Mammary epithelial cell (primary cell): ENCODE measurements at places on chromosomes 4 and X.

DNA sequence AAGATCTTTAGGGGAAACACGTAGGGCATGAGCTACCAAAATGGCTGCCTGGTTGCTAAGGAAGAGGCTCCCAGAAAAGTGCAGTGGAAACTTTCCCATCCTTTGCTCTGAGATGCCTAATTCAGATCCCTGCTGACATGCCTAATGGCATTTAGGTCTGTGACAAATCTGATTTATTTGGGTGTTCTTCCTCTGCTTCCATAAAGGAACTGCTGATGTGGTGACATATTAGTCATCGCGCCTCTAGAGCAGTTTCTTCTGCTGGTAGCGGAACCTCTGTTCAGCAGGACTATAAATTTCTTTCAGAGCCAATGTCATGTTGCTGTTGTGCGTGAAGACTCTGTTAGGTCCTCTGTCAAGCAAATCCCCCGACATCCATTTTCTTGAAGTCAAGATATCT, 310.0 kb downstream of the PDHA2 start:
- DNase-seq = no peak

DNA sequence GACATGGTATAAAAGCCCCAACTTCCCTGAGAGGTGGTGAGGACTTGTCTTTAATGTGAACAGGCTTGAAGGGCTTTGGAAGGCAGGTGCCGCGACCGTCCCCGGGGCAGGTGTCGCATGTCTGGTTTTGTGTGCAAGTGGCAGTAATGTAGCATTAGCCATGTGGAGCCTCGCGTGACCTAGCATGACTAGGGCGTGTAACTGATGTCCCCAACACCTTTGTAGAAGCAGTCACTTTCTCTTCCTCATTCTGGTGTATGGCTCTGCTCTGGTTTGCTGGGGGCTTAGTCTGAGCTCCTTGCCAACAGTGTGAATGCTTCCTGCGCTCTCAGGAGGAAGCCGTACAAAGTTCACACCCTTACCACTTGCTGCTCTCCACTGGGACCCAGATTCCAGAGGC, 145.7 kb downstream of the AMMECR1 start:
- no peak for DNase-seq

DNA sequence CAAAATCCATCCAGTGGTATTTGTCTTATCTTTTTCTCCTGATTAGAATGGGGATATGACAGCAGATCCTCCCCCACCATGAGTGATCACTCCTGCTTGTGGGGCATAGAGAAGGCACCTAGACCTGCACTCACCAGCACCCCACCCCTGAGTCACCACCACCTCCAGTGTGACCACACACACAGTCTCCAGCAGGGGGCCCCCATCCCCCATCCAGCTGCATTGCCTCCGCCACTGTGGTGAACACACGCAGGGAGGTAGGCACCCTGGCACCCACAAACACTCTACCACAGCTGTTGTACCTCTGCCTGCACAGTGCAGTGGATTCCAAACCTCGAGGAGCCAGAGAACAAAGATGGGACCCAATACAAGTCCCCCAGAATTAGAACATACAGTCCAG, 9.0 kb upstream of the MAGEA8 start:
- peak; percentile 18 for DNase-seq

DNA sequence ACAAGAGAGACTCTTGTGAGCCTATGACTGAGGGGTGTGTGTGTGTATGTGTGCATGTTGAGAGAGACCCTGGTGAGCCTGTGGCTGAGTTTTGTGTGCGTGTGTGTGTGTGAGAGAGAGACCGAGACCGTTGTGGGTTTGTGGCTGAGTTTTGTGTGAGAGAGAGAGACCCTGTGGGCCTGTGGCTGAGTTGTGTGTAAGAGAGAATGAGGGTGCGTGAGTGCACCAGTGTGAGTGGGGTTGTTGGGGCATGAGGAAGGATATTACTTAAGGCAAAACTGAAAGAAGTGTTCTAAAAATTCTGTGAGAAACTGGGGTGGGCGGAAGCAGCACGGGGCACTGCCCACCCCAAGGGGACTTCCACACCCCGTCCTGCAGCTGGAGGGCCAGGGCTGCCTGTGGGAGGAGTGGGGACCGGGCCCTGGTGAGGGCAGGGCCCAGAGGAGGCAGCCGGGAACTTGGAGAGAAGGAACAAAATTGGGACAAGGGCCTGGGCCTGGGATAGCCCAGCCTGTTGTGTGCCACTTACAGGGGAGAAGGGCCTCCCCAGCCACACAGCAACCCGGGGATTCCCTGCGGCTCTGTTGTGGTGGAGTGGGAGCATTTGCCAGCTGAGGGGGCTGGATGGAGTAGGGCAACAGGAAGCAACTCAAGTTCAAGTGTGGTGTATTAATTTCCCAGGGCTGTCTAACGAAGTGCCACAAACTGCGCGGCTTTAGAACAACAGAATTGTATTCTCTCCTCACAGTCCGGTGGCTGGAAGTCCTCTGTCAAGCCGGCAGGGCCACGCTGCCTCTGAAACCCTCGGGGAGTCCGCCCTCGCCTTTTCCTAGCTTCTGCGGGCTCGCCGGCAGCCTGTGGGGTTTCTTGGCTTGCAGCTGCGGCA, 22.1 kb downstream of the TMEM131L start:
- peak; percentile 69 for DNase-seq

DNA sequence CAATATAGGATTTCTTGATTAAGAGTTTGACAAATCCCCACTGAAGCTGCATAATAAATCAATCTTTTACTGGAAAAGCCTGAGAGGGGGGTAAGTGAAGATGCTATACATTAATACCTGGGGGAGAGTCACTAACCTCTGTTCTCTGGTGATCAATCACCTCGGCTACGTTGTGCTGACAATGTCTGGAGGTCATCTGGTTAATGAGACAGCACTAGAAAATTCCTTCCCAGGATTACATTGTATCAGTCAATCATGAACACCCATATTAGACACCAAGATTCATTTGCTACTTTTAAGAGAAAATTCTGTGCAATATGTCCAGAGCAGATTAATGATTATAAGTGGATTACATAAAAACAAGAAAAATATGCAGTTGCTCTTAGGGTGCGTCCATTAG, 408.3 kb downstream of the PDHA2 start:
- no peak for DNase-seq

GRCh38 chr4:2251795-2252529, 9.9 kb downstream of the MXD4 start:
- no peak for DNase-seq

DNA sequence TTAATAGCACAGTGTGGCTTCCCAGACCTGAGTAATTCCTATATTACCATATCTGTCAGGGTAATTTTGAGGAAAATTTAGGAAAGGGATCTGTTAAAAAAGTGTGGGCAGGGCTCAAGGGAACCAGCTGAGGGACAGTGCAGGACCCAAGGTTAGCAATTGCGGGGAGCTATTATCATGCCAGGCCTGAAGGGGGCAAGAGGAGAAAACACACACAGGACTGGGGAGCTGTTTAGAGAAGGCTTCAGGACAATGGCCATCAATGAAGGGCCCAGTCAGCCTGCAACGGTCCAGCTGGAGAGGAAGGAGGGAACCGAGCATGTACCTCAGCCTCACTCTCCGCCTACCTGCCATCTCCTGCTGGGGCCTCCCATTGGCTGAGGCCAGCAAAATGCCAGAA, 19.0 kb upstream of the NHS start:
- DNase-seq = no peak

- DNase-seq = no peak
Observed at GRCh38 chr4:162707962-162708361, 458.7 kb downstream of the NAF1 start.

- DNase-seq = no peak
Observed at GRCh38 chr4:70187216-70187615, 8.3 kb upstream of the ODAM start.

DNA sequence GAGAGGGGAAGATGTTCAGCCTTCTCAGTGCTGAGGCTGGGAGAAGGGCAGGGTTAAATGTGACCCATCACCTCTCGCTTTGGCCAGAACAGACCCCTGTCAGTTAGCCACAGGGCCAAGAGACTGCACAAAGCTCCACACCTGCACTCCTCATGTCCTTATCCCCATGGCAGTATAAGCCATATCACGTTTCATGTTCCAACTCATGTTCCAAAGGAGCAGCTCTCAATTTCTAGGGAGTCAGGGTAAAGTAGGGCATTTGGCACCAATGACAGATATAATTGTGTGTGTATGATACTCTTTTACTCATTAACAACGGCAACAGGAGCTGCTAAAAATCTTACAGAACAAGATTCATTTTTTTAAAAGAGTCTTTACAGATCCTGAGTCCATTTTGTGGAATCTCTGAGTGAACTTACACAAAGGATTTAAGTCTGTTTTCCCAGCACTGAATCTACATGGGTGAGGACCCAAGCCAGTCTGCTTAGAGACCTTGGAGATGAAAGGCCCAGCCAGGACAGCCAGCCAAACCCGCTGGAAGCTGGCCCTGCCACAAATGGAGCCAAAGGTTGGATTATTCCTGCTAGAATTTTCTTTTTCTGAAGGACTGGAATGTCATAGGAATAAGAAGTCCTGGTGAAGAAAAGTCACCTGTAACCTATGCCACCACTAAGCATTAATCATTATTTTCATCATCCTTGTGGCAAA, 129.1 kb upstream of the SMAD1 start:
- DNase-seq = no peak

GRCh38 chrX:107734646-107735045, 40.9 kb downstream of the TSC22D3 start:
- DNase-seq = no peak

DNA sequence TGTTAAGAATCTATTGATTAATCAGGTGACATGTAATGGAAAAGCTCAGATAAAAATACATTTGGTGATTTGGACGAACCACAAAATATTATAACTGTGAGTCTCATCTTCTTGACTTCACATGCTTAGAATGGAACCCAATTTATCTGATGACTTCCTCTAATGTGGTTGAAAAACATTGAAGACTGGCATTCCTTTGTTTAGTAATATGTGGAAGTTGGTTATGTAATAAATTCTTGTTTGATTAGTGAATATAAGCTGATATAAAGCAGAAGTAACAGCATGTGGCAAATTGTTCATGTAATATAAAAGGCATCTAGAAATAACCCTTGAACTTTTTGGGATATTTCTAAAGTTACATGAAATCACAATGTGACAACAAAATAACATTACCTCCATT, 9.7 kb downstream of the GIMD1 start:
- peak; percentile 57 for DNase-seq

- DNase-seq = no peak
Observed at GRCh38 chr4:141912831-141913230, 276.4 kb downstream of the IL15 start.

- no peak for DNase-seq
Observed at GRCh38 chrX:6557690-6558089, 22.8 kb upstream of the VCX3A start.

DNA sequence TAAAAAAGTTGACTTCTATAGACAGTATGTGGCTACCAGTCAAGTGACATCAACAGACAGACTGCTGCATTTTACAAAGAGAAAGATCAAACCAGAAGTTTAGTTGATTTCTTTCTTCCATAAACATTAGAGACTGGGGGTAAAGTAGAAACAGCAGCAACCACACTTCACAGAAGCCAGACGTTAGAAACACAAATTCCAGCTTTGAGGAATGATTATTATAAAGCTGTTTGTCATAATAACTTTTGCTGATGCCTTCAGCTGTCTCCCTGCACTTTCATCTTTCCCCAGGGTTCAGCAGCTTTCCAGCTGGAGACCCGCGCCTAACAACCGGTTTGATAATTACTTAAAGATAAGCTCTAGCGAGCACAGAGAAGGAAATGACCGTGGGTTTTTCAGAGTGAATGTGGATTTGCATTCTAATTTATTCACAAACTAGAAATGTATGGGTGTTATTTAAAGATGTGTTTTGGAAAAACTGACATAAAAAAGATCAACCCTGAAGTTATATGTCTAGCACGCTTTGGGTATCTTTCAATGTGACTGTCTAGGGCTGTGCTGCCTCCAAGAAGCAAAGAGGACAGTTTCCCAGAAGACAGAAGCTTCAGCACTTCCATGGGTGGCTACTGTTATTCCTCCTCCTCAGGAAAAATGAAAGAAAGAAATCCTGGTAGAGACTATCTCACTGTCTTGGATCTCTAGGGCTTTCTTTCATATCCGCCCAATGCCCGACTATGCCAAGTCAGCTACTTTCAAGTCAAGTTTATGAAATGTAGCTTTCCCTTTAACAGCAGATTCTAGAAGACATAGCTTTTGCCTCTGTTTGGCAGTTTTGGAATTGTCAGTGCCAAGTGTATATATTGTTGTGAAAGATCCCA, 15.0 kb upstream of the ENAM start:
- DNase-seq = no peak

DNA sequence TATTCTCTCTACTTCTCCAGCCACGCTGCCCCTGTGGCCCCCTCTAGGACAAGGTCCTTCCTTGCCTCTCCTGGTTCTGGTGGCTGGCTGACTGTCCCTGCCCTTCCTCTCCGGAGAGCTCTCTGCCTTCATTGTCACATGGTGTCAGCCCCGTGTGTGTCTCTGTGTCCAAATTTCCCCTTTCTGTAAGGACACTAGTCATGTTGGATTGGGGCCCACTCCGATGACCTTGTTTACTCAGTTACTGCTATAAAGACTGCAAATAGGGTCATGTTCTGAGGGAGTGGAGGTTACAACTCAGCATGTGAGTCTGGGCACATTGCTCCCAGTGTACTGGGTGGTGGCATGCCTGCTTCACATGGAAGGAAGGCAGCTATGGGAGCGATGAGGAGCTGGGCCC, 129.5 kb upstream of the PSAPL1 start:
- no peak for DNase-seq

DNA sequence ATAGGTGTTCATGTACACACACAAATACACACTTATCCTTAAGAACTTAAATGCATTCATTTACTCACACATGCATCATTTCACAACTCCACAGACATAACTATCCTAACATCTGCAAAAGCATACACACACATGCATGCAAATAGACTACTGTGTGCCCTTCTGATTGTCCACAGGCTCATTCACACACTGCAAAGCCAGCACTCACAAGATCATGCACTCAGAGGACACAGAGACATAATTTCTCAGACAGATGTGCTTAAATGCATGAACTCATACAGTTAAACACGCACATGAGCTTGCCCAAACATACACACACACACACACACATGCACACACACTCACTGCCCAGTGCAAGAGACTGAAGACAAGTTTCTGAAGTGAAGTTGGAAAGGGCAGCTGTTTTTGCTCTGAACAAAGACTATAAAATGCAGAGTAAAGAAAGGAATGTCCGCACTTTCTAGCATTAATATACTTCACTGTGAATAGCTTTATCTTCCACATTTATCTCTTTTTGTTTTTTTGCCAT, 1018.0 kb upstream of the HS3ST1 start:
- no peak for DNase-seq

- DNase-seq = no peak
Observed at GRCh38 chr4:158236304-158237030, 26.2 kb downstream of the TMEM144 start.

DNA sequence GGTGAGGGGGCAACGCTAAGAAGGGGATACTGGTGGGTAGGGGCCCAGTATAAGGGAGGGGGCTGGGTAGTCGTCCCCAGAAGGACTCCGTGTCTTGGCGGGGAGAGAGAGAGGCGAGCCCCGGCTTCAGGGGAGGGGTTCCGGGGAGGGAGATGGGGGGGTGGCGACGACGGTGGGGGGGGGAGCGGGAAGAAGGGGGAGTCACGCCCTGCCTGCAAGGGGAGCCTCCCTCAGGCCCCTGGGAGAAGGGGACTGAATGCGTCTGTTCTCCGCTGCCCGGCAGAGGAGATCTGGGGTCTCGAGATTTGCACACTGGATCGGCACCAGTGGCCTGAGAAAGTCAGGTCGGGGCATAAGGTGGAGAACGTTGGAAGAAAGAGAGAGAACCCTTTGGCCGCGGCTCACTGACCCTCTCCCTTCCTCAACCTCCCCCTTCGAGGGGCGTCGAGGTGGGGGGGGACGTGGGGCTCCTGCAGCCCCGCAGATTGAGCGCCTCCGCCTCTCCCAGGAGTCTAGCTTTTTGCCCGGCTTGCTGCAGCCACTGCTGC, 609 bp upstream of the BCORL1 start:
- DNase-seq = no peak

GRCh38 chr4:185831125-185831815, 19.3 kb upstream of the SORBS2 start:
- DNase-seq = peak; percentile 33
